ENCODE measurements at places on chromosomes 3 and 15. TPM values are rescaled to one million over a fixed set of nuclear protein-coding genes. Genes with fewer than 3 reads are reported as not detected.

DNA sequence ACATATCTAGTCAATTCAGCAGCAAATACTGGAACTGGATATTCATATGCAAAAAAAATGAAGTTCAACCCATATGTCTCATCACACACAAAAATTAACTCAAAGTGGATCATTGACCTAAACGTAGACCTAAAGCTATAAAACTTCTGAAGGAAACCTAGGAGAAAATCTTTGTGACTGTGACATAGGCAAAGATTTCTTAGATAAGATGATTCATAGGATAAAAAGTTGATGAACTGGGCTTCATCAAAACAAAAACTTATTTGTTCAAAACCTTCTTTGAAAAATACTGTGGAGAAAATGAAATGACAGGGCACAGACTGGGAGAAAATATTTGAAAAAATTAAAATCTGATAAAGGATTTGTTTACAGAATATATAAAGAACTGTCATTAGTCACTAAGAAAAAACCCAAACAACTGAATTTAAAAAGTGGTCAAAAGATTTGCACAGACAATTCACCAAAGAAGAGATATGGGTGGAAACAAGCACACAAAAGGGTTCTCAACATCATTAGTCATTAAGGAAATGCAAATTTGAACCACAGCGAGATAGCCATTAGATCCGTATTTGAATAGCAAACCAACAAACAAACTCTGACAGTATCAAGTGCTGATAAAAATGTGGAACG lies 62.8 kb downstream of the ITGB5 start:
- no peak overlapping the region for H3K27ac ChIP-seq
- no peaks in the 10 kb centered on the region for H3K27me3 ChIP-seq
- peaks cover 6% of the 10 kb centered on the region for H3K36me3 ChIP-seq
- H3K4me3 ChIP-seq = no peak overlapping the region
- peaks cover 27% of the 10 kb centered on the region for H3K4me1 ChIP-seq

GRCh38 chr3:50587806-50588758 lies 18.8 kb downstream of the HEMK1 start:
- peaks cover 50% of the 10 kb centered on the region for H3K4me1 ChIP-seq
- DNase-seq = no peak
- H3K4me3 ChIP-seq = no peak overlapping the region
- H3K36me3 ChIP-seq = no peaks in the 10 kb centered on the region

DNA sequence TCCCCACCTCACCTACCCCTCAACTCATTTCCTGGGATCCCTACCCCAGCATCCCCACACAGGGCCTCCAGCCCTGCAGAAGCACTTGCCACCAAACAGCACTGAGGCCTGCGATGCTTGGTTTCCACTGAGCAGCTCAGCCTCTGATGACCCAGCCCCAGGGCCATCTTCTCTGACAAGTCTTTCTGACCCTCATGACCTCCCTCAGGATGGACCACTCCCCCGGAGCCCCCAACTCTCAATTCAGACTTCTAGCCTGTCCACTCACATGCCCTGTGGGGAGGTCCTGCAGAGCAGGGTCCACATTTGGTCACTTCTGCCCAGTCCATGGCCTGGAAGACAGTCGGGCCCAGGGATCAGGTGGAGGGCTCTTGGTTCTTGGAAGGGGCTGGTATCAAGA lies 63.4 kb upstream of the SPATA12 start:
- no peak for DNase-seq
- H3K36me3 ChIP-seq = no peaks in the 10 kb centered on the region
- H3K4me3 ChIP-seq = no peak overlapping the region
- peaks cover 26% of the 10 kb centered on the region for H3K4me1 ChIP-seq
- peak overlapping the region; percentile 47 for H3K27ac ChIP-seq

DNA sequence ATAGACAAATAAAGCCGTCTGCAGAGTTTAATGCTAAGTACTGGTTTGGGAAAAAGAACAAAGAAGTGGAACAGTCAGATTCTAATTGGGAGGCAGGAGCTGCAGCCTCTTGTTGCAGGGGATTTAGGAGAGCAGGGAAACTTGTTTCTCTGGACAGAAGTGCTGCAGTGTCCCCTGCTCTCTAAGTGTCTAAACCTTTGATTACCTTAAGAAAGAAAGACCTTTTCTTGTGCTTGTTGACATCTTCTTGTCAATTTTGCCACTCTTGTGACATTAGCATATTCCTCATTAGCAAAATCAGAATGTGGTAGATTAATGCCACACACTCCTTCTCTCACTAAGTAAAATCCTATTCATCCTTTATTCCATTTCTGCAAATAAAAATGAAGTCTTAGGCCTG lies 38.8 kb downstream of the TRAT1 start:
- no peaks in the 10 kb centered on the region for H3K4me1 ChIP-seq
- H3K36me3 ChIP-seq = no peaks in the 10 kb centered on the region
- no peak overlapping the region for H3K27ac ChIP-seq
- no peak overlapping the region for H3K4me3 ChIP-seq
- no peaks in the 10 kb centered on the region for H3K27me3 ChIP-seq

GRCh38 chr3:16427103-16427965 lies 86.2 kb downstream of the RFTN1 start:
- H3K36me3 ChIP-seq = peaks cover 2% of the 10 kb centered on the region
- no peak overlapping the region for H3K4me3 ChIP-seq
- peak overlapping the region; percentile 61 for H3K27ac ChIP-seq

GRCh38 chr15:65982627-65983322 lies 113.5 kb downstream of the RAB11A start:
- DNase-seq = no peak
- H3K27ac ChIP-seq = no peak overlapping the region
- peaks cover 11% of the 10 kb centered on the region for H3K4me1 ChIP-seq
- no peak overlapping the region for H3K4me3 ChIP-seq

DNA sequence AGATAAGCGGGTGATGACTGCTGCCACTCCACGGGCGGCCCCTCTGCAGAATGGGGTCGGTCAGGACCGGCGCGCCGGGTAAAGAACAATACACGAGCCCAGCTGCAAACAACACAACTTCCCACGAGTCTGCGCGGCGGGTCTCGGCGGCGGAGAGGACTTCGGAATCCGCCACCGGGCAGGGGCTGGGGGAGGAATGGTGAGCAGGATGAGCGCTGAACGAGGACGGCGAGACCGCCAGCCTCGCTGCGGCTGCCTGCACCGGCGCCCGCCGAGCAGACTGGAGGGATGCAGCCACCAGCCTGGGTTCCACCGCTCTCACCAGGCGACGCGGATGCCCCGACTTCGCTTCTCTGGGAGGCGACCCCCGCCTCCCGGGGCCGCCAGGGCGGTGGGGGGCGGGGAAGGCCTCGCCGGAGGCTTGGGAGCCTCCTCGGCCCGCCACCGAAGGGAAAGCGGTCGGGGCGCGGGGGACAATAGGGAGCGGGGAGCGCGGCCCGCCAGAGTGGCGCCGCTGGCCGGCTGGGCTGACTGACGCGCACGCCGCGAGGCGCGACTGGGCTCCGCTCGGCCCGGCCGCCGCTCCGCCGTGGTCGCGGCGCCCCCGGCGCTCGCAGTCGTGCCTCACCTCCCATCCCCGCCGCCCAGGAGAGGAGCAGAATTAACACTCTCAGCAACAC lies 515 bp downstream of the ADAM10 start:
- no peaks in the 10 kb centered on the region for H3K36me3 ChIP-seq
- peaks cover 37% of the 10 kb centered on the region for H3K4me1 ChIP-seq
- peak overlapping the region; percentile 96 for H3K4me3 ChIP-seq
- no peaks in the 10 kb centered on the region for H3K27me3 ChIP-seq
- peak overlapping the region; percentile 98 for H3K27ac ChIP-seq

Gene HTR3E
- not detected for total RNA-seq

Gene MLF1
- 8.3 TPM for total RNA-seq

Gene GRAMD1C
- 70.9 TPM for total RNA-seq
